ENCODE measurements at places on chromosomes 1 and 21. TPM values are rescaled to one million over a fixed set of nuclear protein-coding genes. Genes with fewer than 3 reads are reported as not detected.
A peak's percentile ranks its signal among the peaks of the same experiment; 100 is the strongest.

- no peak for DNase-seq
Observed at GRCh38 chr1:4306559-4307467, 347.6 kb upstream of the AJAP1 start.

DNA sequence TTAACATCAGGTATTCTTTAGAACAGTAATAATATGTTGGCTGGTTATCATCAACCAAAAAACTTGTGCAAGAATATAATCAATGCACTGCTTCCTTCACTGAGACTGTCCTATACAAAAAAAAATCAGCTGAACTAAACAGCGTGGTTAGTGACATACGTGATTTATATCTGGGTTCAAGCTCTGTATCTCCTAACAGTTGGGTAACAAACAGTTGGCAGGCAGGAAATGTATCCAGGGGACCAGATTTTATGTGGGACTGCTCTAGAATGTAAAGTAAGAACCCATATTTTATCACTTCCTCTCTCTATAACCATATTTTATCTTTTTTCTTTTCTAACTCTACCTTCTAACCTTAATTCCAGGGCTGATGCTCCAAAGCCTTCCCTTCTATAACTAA lies 8.0 kb downstream of the ACBD6 start:
- DNase-seq, result no peak

DNA sequence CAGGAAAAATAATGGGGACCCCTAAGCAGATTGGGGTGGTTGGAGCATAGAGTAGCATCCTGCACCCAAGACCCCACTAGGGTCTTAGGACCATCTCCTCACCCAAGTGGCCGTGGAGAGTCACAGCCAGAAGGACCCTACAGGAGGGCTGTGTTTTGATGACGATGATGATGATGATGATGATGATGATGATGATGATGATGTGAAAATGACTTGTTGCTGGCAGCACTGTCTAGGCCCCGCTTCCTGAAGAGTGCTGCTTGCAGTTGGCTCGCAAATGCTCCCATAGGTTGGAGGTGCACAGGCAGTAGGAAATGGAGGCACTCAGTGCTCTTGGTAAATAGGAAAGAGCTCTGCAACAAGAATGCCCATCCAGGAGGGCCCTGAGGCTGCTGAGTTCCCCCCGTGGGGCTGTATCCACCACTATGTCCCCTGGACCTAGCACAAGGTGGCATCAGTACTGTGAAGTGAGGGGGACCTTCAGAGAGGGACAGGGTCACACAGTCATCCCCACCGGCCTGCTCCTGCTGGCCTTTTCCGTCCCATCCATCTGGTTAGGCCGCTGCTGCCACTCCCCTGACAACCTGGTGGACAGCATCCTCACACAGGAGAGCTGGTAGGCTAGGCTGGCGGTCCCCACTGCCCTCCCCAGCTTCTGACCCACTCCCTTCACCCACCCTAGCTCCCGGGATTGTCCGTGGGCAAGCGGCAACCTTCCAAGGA lies 139.6 kb downstream of the FOXD2 start:
- DNase-seq, result no peak

DNA sequence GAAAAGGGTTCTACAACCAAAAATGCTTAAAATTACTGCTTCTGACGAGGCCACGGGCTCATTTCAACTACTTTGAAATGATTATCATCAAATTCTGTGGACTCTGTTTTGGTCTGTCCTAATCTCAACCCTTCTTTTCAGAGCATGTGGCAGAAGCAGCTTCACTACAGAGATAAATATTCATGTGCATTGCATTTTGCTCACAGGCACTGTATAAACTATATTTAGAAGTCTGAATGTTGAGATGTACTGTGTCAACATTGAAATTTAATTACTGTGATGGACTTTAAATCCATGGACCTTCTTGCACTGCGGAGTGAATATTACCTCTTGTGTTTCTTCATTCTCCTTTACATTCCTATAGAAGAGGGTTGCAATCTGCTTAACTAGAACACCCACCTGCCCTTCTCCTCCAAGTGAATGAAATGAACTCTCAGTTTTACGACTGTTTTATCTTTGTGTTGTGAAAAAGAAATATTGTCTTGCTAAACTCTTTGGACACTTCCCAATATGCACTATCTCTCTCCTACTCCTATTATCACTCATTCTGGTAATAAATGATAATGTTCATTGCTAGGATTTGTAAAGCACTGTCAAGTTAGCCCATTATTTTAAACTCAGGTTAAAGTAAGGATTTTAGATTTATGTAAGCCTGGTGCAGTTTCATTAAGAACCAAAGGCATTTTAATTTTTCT lies 281.2 kb upstream of the ST6GALNAC5 start:
- DNase-seq, result peak; percentile 65

GRCh38 chr1:50097791-50098190 lies 10.9 kb upstream of the ELAVL4 start:
- DNase-seq, result no peak

DNA sequence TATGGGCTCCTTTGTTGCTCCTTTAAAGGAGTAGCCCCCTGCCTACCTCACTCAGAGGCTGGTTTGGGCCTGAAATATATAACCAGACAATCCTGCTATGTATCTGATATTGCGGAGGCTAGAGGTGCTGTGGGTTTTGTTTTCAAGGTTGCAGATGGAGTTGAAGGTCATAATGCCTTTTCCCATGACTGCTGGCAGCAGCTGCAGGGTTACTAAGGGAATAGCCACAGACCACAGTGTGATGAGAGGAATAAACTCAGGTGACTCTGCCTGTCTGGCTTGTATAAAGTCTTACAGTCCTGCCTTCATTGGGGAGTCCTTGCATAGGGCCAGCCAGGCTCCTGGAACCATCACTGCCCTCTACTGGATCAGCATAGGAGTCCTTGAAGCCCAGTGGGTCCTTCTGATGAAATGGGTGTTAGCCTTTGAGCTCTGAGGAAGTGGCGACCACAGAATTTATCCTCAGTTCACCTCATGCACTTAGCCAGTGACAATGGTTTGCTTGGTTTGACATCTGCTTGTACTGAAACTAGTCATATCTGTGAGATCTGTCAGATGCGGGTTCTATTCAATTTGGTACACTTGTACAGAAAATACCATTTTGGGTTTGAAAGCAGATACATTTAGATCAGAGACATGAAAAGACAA lies 174.4 kb upstream of the HMCN1 start:
- DNase-seq, result peak; percentile 77

- no peak for DNase-seq
Observed at GRCh38 chr1:61853583-61853982, 111.3 kb downstream of the PATJ start.

DNA sequence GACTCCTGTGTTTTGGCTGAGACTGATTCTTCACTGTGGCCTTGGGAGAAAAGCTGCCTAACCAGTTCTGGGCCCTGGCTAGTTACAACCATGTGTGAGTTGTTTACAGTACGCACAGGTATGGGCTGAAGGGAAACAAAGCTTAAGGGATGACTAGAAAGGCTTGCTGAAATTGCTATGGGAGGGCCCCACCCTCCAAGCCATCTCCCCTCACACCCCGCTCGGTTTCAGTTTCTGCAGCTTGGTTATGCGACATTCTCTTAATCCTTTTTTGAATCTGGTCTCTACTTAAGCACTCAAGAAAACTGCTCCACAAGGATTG lies 43.1 kb downstream of the PBX1 start:
- peak; percentile 77 for DNase-seq

DNA sequence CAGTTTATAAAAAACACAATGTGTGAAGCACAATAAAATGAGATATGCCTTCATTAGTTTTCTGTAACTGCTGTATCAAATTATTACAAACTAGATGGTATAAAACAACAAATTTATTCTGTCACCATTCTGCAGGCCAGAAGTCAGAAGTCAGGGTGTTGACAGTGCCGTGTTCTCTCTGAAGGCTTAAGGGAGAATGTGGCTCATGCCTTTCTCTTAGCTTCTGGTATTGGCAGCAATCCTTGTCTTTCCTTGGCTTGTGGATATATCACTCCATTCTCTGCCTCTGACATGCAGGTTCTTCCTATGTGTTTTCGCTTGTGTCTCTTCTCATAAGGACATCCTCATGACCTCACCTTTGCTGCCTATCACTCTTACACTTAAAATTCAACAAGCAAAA lies 10.1 kb downstream of the NEK7 start:
- DNase-seq, result no peak

DNA sequence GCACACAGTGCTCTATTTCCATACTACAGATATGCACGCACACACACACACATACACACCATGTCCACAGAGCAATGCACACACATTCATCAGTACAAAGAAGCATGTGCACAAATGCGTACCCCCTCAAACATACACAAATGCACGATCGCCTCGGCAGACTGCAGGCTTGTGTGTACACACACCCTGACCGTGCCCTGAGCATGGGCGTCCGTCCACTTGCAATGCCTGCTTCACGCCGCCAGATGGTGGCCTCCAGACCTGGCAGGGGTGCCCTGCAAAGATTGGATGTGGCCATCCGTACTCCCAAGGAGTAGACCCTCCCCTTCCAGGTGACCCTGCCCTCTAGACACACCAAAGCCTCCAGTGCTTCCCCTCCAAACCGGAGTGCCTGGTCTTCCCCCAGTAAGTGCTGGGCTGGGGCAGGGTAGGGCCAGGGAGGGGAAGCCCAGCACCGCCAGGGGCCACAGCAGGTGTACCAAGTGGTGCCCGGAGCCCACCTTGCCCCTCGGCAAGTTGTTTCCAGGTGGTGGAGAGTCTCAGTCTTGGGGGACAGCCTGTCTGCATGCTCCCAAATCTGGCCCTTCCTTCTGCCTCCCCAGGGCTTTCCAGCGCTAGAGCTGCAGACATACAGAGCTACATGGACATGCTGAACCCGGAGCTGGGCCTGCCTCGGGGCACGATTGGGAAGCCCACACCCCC lies 20.6 kb downstream of the ESPN start:
- DNase-seq, result no peak

DNA sequence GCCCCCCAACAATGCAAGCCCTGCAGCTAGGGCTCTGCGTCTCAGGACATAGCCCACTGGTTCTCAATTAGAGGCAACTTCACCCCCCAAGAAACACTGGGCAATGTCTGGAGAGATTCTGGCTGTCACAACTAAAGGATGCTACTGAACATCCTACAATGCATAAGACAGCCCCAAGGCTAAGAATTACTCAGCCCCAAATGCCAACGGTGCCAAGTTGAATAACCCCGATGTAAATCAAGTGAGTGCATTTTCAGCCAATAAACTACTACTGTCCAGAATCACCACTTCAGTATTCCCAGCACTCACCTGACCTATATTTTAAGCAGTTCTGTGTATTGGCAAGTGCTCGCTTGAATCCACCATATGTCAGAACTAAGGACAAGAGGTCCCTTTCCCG lies 6.9 kb downstream of the RIPK4 start:
- no peak for DNase-seq

- DNase-seq, result peak; percentile 42
Observed at GRCh38 chr1:183753464-183753891, 51.4 kb upstream of the RGL1 start.

Gene ADAMTS5
- 7.8 TPM for polyA plus RNA-seq

Gene ZSCAN20
- 2.4 TPM for polyA plus RNA-seq

Gene UCK2
- polyA plus RNA-seq, result 22.5 TPM

Gene CD1B
- polyA plus RNA-seq, result not detected

Gene EPHA10
- 1.2 TPM for polyA plus RNA-seq

Gene AMY1A
- polyA plus RNA-seq, result not detected

All from large intestine (tissue), 12 donors.